ENCODE measurements at places on chromosomes 12 and 14.

- peaks cover 20% of the 10 kb centered on the region for H3K36me3 ChIP-seq
- peaks cover 64% of the 10 kb centered on the region for H3K4me1 ChIP-seq
- H3K27ac ChIP-seq, result peak overlapping the region; percentile 92
- H3K27me3 ChIP-seq, result no peaks in the 10 kb centered on the region
- peak overlapping the region; percentile 48 for H3K4me3 ChIP-seq
Observed at GRCh38 chr14:68479247-68479646, 313.6 kb downstream of the ZFP36L1 start.

DNA sequence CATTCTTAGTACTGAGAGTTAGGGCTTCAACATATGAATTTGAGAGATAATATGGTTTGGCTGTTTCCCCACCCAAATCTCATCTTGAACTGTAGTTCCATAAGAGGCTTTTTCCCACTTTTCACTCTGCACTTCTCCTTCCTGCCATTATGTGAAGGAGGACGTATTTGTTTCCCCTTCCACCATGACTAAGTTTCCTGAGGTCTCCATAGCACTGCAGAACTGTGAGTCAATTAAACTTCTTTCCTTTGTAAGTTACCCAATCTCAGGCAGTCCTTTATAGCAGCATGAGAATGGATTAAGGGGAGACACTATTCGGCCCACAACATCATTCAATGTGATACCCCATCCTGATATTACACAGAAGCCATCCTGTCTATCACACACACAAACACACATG, 36.8 kb upstream of the ALG10B start:
- no peak overlapping the region for H3K4me3 ChIP-seq
- H3K36me3 ChIP-seq, result no peaks in the 10 kb centered on the region
- no peak overlapping the region for H3K27ac ChIP-seq
- no peaks in the 10 kb centered on the region for H3K4me1 ChIP-seq

DNA sequence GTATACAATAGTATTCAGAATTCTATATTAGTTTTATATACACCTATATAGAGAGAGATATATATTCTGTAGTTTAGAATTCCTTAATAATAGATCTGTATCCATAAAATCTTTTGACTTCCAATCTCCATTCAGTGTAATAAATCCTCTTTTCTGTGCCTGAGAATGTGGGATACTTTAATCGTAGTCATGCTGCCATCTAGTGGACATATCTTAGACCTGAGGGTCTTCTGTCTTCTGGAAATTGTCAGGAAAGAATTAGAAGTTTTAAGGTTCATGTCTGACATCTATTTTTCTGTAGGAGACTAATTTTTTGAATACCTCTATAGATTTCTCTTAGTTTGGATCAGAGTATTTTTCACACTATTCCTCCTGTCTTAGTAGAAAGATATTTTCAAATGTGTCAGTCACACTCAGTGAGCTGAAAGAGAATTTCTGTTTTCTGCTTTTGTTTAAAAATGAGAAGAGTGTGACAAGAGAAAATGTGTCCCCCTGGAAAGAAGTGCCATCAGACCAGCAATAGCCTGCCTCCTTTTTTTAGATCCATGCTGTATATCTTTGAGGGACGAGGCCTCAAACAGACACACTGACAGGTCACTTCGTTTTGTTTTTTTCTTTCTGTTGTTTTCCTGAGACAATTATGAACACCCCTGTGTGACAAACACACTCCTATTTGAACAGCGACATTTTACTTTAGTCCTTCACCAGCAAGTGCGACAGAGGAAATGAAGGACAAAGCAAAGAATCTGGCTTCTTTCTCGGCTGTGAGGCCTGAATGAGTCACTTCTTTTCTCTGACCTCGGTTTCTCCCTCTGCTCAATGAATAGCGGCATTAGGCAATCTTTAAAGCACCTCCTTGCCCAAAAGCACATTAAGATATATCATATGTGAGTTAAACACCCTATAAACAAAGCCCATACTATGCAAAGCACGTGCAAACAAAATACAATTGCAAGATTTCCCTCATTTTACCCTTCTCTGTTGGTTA, 96.3 kb downstream of the GALC start:
- DNase-seq, result no peak
- no peaks in the 10 kb centered on the region for H3K4me1 ChIP-seq
- H3K27ac ChIP-seq, result no peak overlapping the region

GRCh38 chr12:42648061-42648460, 58.5 kb upstream of the PRICKLE1 start:
- DNase-seq, result no peak
- no peak overlapping the region for H3K27ac ChIP-seq
- H3K4me1 ChIP-seq, result peaks cover 6% of the 10 kb centered on the region
- H3K4me3 ChIP-seq, result no peak overlapping the region
- no peaks in the 10 kb centered on the region for H3K27me3 ChIP-seq

GRCh38 chr12:109772622-109773321, 59.1 kb downstream of the FAM222A start:
- peaks cover 3% of the 10 kb centered on the region for H3K27me3 ChIP-seq
- no peak overlapping the region for H3K4me3 ChIP-seq
- no peak overlapping the region for H3K27ac ChIP-seq
- H3K36me3 ChIP-seq, result no peaks in the 10 kb centered on the region
- no peak for DNase-seq
- H3K4me1 ChIP-seq, result peaks cover 5% of the 10 kb centered on the region

DNA sequence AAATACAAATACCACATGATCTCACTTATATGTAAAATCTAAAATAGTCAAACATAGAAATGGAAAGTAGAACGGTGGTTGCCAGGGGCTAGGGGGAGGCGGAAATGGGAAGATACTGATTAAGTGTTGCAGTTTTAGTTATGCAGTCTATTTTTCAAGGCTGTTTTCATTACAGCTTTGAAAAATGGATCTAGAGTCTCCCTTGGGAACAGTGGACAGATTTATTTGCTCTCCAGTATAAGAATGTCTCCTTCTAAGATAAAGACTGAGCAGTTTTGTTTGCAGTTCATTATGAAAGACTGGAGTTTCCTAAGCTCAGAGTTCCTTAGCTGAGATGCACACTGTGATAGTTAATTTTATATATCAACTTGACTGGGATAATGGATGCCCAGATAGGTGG, 202.5 kb downstream of the KLHL28 start:
- no peak overlapping the region for H3K27ac ChIP-seq
- H3K36me3 ChIP-seq, result no peaks in the 10 kb centered on the region
- no peak overlapping the region for H3K4me3 ChIP-seq
- no peaks in the 10 kb centered on the region for H3K27me3 ChIP-seq
- peaks cover 12% of the 10 kb centered on the region for H3K4me1 ChIP-seq
- DNase-seq, result no peak

DNA sequence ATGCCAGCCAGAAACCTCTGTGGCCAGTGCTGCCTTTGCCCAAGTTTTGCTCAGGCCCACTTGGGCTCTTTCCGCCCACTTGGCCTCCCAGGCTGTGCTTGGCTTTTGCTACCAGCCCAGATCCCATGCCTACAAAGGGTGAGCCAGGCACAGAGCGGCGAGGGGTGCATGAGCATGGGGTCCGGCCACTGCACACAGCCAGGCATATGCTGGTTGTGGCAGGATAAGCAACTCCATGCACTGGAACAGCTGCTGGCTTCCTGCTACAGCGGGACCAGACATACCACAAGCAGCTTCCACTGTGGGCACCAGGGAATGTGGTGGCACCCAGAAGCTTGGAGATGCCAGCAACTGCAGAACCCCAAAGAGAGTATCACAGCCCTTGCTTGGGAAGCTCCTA, 45.7 kb upstream of the PRPF39 start:
- no peaks in the 10 kb centered on the region for H3K27me3 ChIP-seq
- no peaks in the 10 kb centered on the region for H3K4me1 ChIP-seq
- H3K36me3 ChIP-seq, result peaks cover 38% of the 10 kb centered on the region
- no peak overlapping the region for H3K4me3 ChIP-seq
- DNase-seq, result no peak

DNA sequence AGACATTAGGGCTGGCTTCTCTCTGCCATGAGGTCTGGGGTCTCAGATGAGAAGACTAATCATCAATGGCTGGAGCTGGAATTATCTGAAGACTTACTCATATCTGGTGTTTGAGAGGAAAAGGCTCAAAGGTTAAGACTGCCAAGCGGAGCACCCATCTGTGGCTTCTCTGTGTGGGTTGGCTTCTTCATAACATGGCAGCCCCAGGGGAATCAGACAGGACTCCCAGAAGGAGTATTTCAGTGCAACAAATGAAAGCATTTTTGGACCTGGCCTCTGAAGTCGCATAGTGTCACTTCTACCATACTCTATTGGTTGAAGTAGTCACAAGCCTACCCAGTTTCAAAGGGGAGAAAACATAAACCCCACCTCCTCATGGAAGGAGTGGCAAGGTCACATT, 171.8 kb upstream of the KRR1 start:
- no peak overlapping the region for H3K4me3 ChIP-seq
- no peak for DNase-seq
- H3K36me3 ChIP-seq, result peaks cover 4% of the 10 kb centered on the region

- no peak overlapping the region for H3K27ac ChIP-seq
- H3K36me3 ChIP-seq, result no peaks in the 10 kb centered on the region
- no peak overlapping the region for H3K4me3 ChIP-seq
- no peak for DNase-seq
Observed at GRCh38 chr14:63345826-63346225, 27.1 kb upstream of the GPHB5 start.

DNA sequence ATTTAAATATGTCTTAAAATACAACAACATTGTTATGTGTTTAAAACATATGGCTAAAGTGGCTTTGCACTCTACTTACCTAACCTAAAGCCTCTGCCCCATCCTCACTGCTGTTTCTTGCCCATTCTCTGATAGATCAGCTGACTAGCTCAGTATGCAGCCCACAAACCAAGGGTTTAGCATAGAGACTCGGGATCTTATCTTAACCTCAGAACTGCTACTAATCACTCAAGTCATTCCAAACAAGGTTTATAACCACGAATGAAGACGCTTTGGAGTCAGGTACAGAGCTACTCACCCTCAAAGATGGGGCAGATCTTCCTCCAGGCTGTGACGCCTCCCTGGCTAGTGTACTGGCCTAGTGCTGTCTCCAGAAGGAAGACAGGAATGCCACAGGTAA, 19.3 kb downstream of the SLC6A13 start:
- no peaks in the 10 kb centered on the region for H3K4me1 ChIP-seq
- peaks cover 16% of the 10 kb centered on the region for H3K36me3 ChIP-seq
- no peak overlapping the region for H3K4me3 ChIP-seq

DNA sequence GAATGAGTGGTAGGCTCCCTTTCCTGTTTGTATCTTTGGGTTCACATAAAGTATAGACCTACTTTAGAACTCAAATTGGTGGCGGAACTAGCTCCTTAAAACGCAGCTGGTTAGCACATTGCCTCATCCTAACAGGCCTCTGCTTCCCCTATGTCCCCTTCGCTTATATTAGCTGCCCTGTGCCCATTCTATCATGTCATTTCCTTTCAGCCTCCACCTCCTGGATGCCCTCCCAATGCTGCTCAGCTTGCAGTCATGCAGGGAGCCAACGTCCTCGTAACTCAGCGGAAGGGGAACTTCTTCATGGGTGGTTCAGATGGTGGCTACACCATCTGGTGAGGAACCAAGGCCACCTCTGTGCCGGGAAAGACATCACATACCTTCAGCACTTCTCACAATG, 3.5 kb downstream of the DAZAP2 start:
- peaks cover 19% of the 10 kb centered on the region for H3K4me1 ChIP-seq
- H3K27ac ChIP-seq, result peak overlapping the region; percentile 77
- no peaks in the 10 kb centered on the region for H3K27me3 ChIP-seq
- DNase-seq, result no peak
- peaks cover 26% of the 10 kb centered on the region for H3K36me3 ChIP-seq
- peak overlapping the region; percentile 71 for H3K4me3 ChIP-seq

DNA sequence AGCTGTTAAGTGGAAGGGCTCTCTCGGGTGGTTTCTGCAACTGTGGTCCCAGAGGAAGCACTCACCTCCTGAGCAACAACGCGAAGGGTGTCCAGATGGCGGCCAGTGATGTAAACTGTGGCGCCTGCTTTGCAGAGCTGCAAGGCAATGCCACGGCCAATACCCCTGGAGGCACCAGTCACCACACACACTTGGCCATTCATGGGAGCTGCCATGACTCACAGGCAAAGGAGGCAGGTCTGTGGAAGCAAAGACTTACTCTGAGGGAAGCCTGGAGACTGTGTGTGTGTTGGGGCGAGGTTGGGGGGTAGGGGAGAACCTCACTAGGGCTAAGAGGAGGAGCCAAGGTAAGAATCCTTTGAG, 707 bp downstream of the DHRS1 start:
- peaks cover 33% of the 10 kb centered on the region for H3K4me1 ChIP-seq
- peak overlapping the region; percentile 98 for H3K27ac ChIP-seq
- DNase-seq, result no peak
- H3K36me3 ChIP-seq, result peaks cover 4% of the 10 kb centered on the region
- H3K27me3 ChIP-seq, result no peaks in the 10 kb centered on the region
- peak overlapping the region; percentile 95 for H3K4me3 ChIP-seq

DNA sequence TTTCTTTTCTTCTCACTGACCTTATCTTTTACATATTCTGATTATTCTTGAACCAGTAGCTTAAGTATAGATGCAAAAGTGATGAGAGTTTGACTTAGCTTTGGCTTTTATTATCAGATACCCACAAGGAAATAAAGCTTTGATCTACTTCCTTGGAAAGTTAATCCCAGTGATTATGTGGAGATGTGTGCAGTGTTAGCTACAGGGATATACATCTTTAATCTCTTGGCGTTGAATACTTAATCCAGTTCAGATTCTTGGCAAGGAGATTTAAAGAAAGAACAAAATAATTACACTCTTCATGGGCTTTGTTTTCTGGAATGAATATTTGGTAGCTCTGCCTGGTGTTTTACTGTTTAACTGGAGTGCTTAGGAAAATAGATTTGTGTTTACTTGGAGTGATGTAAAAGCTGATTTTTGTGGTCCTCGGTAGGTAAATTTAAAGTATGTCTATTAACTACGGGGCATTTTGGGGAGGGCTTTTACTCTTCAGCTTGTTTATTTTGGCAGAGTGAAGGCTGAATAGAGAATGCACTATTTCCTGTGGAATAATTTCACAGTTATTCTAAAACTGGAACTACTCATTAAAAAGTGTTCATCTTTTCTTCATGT, 150.1 kb upstream of the LRIG3 start:
- H3K36me3 ChIP-seq, result no peaks in the 10 kb centered on the region
- H3K27me3 ChIP-seq, result no peaks in the 10 kb centered on the region
- peaks cover 42% of the 10 kb centered on the region for H3K4me1 ChIP-seq
- H3K27ac ChIP-seq, result no peak overlapping the region

DNA sequence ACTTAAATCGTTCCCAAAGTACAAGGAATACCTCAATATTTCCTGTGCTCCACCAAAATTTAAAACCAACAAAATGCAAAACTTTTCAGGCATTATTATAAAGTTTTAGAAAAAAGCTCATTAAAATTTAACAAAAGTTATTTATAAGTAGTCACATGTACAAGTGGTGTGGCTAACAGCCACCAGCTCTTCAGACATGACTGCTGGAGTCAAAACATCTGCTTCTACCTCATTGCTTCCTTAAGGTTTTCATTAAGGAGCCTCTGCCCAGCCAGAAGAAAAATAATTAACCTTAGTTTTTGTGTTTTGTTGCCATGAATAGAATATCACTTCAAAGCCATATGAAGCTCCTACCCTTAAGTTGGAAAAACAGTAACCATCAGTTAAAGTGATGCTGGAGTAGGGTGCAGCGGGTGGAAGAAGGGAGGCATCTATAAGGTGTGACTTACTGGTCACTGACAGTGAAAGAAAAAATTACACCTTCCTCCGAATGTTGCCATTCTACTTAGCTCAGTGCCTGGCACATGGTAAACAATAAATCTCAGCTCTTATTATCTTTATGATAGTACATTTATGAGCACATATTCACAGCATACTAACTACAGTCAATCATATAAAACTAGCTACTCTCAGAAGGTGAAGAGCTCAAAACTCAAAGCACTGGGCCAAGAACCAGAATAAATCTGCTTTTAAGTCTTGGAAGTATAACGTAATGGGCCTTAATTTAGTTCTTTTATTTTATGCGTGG, 57.7 kb downstream of the GALC start:
- no peaks in the 10 kb centered on the region for H3K4me1 ChIP-seq
- peaks cover 20% of the 10 kb centered on the region for H3K36me3 ChIP-seq
- H3K27ac ChIP-seq, result no peak overlapping the region
- H3K27me3 ChIP-seq, result no peaks in the 10 kb centered on the region

- no peaks in the 10 kb centered on the region for H3K36me3 ChIP-seq
- no peak overlapping the region for H3K4me3 ChIP-seq
- peaks cover 62% of the 10 kb centered on the region for H3K27me3 ChIP-seq
Observed at GRCh38 chr12:112870267-112870980, 36.3 kb upstream of the OAS1 start.
